ENCODE measurements at places on chromosomes 16 and 17. TPM values are rescaled to one million over a fixed set of nuclear protein-coding genes. Genes with fewer than 3 reads are reported as not detected.

DNA sequence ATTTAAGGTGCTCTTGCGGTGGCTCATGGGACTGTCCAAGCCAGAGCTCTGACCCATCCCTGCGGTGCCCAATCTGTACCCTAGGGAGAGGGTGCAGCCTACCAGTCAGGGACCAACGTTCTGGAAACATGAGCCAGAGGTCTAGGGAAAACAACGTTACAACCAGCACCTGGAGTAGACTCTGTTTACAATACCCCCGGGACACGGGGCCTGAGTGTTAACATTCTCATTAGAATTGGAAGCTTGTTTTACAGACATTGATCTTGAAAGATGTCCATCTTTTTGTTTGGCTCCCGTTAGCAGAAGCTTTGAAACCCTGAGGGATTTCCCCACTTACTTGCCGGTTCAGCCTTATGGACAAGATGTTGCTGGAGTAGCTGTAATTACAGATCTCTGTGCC, 6.9 kb downstream of the WIPI1 start:
- no peaks in the 10 kb centered on the region for H3K4me1 ChIP-seq
- H3K27me3 ChIP-seq: no peaks in the 10 kb centered on the region
- H3K4me3 ChIP-seq: no peak overlapping the region
- H3K36me3 ChIP-seq: peaks cover 22% of the 10 kb centered on the region

DNA sequence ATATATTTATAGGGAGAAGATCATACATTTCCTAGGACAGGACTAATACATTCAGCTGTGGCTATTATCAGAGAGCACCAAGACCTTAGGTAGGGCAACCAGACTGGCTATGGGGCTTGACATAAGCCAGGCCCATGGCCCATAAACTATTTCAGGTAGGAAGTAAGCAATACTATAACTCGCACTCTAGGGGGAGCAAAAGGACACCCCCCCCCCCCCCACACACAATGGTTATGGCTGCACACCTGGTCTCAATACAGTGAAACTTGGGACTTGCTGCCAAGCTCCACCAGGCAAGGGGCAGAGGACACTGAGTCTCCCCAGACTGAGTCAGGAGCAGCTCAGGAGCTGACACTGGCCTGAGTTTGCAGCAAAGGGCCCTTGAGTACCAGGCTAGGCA, 348.9 kb upstream of the ASIC2 start:
- H3K27me3 ChIP-seq: no peaks in the 10 kb centered on the region
- H3K4me3 ChIP-seq: no peak overlapping the region
- no peaks in the 10 kb centered on the region for H3K36me3 ChIP-seq
- DNase-seq: no peak
- no peaks in the 10 kb centered on the region for H3K4me1 ChIP-seq
- H3K27ac ChIP-seq: no peak overlapping the region

The CCL3 gene
- polyA plus RNA-seq: 4.9 TPM

GRCh38 chr16:70656065-70656711, 9.8 kb downstream of the IL34 start:
- no peaks in the 10 kb centered on the region for H3K36me3 ChIP-seq
- H3K27ac ChIP-seq: no peak overlapping the region
- H3K4me1 ChIP-seq: peaks cover 6% of the 10 kb centered on the region
- no peak for DNase-seq

- no peak for DNase-seq
- H3K4me1 ChIP-seq: no peaks in the 10 kb centered on the region
- no peaks in the 10 kb centered on the region for H3K27me3 ChIP-seq
Measured at GRCh38 chr16:85429776-85430522, 183.2 kb upstream of the GSE1 start.

GRCh38 chr17:51165680-51166197, 472 bp upstream of the NME2 start:
- H3K4me1 ChIP-seq: peaks cover 8% of the 10 kb centered on the region
- peak overlapping the region; percentile 95 for H3K4me3 ChIP-seq
- H3K27ac ChIP-seq: peak overlapping the region; percentile 91
- H3K36me3 ChIP-seq: no peaks in the 10 kb centered on the region
- DNase-seq: no peak
- no peaks in the 10 kb centered on the region for H3K27me3 ChIP-seq

The DHX58 gene
- polyA plus RNA-seq: 15.1 TPM

GRCh38 chr17:4678448-4679026, 25.4 kb downstream of the PELP1 start:
- H3K27ac ChIP-seq: no peak overlapping the region
- H3K4me1 ChIP-seq: no peaks in the 10 kb centered on the region
- H3K36me3 ChIP-seq: peaks cover 25% of the 10 kb centered on the region

DNA sequence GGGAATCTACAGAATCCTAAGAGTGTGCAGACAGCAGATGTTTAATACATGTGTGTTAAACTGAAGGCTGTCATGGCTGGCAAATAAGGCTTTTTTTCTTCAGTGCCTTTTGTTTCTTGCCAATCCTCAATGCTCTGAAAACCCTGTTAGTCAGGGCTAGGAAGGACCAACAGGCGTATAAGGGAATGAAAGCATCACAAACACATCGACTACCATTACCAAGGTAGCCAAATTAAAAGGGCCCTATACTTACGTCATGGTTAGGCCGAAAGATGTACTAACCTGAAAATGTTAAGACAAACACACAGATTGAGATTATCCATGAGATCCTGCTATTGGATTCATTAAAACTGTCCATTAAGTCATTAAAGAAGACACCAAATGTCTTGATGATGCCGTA, 13.1 kb downstream of the SLC16A6 start:
- H3K4me1 ChIP-seq: no peaks in the 10 kb centered on the region
- no peak for DNase-seq
- no peaks in the 10 kb centered on the region for H3K27me3 ChIP-seq
- no peaks in the 10 kb centered on the region for H3K36me3 ChIP-seq
- H3K4me3 ChIP-seq: no peak overlapping the region

GRCh38 chr17:1753767-1754429, 8.0 kb upstream of the SERPINF1 start:
- H3K36me3 ChIP-seq: no peaks in the 10 kb centered on the region
- H3K4me3 ChIP-seq: no peak overlapping the region
- H3K27me3 ChIP-seq: no peaks in the 10 kb centered on the region

DNA sequence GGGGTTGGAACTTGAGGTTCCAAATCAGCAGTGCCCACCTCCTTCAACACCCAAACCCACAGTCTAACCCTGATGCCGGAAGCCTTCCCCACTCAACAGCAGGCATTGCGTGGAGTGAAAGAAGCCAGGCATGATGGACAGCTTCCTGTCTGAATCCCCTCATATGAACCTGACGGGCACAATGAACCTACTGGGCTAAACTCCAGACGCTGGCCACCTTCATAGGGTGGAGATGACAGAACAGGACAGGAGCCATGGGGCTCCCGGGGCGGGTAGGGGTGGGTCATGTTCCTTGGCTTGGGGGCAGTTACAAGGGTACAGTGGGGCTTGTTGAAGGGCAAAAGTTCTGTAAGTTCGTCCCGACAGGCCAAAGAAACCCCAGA, 460 bp upstream of the HSBP1 start:
- H3K4me1 ChIP-seq: peaks cover 7% of the 10 kb centered on the region
- no peak for DNase-seq
- no peaks in the 10 kb centered on the region for H3K27me3 ChIP-seq
- no peak overlapping the region for H3K27ac ChIP-seq
- H3K4me3 ChIP-seq: no peak overlapping the region

All from small intestine (tissue), 16 donors.